ENCODE measurements at places on chromosomes 3 and 15. TPM values are rescaled to one million over a fixed set of nuclear protein-coding genes. Genes with fewer than 3 reads are reported as not detected.

- DNase-seq = no peak
Measured at GRCh38 chr3:111087924-111088469, 16.4 kb downstream of the NECTIN3 start.

OGG1 gene
- total RNA-seq = 37.0 TPM

CCDC50 gene
- 34.1 TPM for total RNA-seq

ALDH1A3 gene
- total RNA-seq = not detected

ALS2CL gene
- 0.99 TPM for total RNA-seq

GRCh38 chr3:110301781-110302180, 769.8 kb upstream of the NECTIN3 start:
- DNase-seq = no peak

MESP2 gene
- total RNA-seq = not detected

DNA sequence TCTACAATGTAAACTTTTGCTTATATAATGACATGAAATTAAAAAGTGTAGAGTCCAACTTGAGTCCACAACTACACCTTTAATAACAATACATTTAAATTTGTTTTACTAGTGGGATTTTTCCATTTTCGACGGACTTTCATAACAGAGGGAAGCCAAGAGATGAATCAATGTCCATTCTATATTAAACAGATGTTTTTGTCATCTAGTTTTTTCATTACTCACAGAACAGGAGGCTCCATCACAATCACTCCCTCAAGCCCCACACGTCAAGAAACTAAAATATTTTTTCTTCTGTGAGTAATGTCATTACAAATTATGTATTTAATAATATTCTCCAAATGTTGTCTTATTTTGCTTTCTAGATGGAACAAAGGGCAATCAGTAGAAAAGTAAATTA, 932.9 kb downstream of the ROBO1 start:
- DNase-seq = no peak

- no peak for DNase-seq
Measured at GRCh38 chr3:20912406-20912805, 726.4 kb upstream of the SGO1 start.

DNA sequence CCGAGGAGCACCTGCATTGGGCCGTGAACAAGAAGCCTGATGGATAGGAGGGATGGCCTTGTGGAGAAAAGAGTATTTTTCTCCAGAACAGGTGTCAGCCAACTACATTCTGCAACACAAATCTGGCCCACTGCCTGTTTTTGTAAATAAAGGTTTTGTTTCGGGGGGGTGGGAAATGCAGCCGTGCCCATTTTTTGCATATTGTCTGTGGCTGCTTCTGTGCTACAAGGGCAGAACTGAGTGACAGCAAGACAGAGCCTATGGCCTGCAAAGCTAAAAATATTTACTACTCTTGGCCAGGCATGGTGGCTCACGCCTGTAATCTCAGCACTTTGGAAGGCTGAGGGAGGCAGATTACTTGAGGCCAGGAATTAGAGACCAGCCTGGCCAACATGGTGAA, 95.9 kb upstream of the AKAP13 start:
- no peak for DNase-seq

GRCh38 chr15:98668566-98669308, 20.4 kb downstream of the IGF1R start:
- DNase-seq = peak; percentile 84

DNA sequence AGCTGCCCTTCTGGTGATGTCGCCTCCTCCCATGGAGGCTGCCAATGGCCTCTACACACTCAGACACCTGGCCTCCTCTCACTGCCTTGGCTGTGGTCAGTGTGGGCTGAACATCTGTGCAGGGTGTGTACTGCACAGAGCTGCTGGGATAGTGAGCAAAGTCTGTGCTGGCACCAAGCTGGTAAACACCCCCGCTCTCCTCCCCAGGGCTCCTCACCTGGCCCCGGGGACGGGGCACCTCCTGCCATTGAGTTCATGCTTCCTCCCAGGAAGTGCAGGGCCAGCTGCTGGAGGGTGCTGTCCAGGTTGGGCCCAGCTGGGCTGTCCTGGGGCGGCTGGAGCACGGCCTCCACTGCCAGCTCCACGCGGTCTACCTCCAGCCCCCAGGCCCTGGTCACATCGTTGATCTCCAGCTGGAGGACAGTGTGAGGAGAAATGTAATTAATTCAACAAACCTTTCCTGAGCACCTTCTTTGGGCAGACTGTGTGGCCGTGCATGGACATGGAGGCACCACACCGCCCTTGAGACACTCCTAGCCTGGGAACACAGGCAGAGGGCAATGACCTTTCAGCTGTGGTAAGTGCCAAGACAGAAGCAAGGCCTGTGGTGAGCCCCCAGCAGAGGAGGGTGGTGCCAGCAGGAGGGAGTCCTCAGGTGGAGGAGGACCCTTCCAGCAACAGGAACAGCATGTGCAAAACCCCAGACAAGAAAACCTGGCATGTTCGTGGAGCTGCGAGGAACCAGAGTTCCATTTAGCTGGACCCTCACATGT, 6.8 kb downstream of the STOML1 start:
- no peak for DNase-seq

GRCh38 chr3:9855594-9855993, 11.8 kb upstream of the RPUSD3 start:
- no peak for DNase-seq

DNA sequence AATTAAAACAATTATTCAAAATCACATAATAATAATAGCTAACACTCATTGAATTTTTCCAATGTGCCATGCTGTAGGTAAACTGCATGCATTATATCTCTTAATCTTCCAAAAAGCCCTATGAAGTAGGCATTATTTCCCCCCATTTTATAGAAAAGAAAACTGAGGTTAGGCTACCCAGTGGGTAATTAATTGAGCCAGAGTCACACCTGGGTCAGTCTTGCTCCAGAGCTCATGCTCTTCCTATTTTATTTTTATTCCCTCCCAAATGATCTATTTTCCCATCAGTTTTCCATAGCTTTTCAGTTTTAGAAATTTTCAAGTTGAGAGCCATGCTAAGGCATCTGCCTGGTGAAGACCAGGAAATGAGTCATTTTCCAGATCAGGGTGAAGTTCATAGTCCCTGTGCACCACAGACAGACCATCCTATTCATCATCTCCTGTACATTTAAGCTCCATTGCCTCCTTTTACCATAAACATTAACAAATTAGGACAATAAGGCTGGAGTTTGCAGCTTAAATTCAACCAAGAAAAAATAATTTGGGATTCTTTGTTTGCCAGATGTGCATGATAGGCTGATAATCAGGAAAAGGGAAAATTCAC, 417.3 kb downstream of the OTOL1 start:
- DNase-seq = no peak

- DNase-seq = no peak
Measured at GRCh38 chr15:42705336-42705735, 31.6 kb downstream of the CDAN1 start.

TRIM71 gene
- 0.05 TPM for total RNA-seq

- no peak for DNase-seq
Measured at GRCh38 chr3:148084931-148085330, 612.8 kb upstream of the AGTR1 start.

PRKCD gene
- 28.1 TPM for total RNA-seq

SPTSSB gene
- total RNA-seq = not detected

GRCh38 chr3:59551834-59552233, 502.0 kb upstream of the CFAP20DC start:
- DNase-seq = no peak

DNA sequence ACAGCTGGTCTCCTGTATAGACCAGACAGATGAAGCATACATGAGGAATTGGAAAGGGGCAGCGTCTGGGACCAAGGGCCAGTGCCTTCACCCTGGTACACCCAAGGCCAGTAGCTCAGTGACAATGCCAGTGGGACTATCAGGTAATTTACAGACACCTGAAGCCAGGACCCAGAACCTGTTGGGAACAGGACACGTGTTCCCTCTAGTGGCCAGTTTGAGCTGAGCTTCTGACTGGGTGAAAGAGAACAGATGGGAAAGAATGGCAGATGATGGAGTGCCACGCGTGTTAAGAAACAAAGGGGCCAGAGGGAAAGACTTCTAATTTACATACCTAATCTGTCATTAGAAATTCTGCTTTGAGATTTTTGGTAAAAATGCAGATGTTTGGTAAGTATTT, 5.1 kb upstream of the SLC25A38 start:
- DNase-seq = peak; percentile 91

- no peak for DNase-seq
Measured at GRCh38 chr15:75182187-75183131, 19.2 kb upstream of the C15orf39 start.

GRCh38 chr15:25838191-25838870, 24.8 kb downstream of the ATP10A start:
- DNase-seq = no peak

PLA2G4D gene
- total RNA-seq = not detected

DNA sequence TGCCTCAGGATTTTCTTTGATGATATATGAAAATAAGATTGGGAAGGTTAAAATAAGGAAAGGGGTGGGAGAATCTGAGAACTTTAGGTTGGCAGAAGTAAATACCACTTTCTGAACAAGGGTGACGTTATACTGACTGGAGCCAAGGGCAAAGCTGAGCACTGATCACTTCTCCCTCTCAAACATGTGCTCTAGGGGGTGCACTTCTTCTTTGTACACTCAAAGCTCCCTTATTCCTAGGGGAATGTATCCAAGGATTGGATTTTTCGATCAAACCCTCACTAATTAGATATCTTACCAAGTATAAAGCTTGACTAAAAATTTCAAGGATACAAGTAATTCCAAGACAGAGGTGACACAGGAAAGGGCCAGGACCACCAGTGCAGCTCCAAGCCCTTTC, 243.9 kb upstream of the UMPS start:
- no peak for DNase-seq

- DNase-seq = no peak
Measured at GRCh38 chr3:86047161-86047560, 943.8 kb downstream of the VGLL3 start.

TUSC7 gene
- total RNA-seq = not detected

- no peak for DNase-seq
Measured at GRCh38 chr3:117735481-117736101, 1026.0 kb downstream of the TUSC7 start.

SSR3 gene
- total RNA-seq = 151 TPM

- no peak for DNase-seq
Measured at GRCh38 chr3:42288385-42288784, 22.4 kb upstream of the CCK start.

GHSR gene
- not detected for total RNA-seq

- no peak for DNase-seq
Measured at GRCh38 chr15:68368731-68369435, 63.1 kb downstream of the ITGA11 start.

KY gene
- total RNA-seq = not detected

DNA sequence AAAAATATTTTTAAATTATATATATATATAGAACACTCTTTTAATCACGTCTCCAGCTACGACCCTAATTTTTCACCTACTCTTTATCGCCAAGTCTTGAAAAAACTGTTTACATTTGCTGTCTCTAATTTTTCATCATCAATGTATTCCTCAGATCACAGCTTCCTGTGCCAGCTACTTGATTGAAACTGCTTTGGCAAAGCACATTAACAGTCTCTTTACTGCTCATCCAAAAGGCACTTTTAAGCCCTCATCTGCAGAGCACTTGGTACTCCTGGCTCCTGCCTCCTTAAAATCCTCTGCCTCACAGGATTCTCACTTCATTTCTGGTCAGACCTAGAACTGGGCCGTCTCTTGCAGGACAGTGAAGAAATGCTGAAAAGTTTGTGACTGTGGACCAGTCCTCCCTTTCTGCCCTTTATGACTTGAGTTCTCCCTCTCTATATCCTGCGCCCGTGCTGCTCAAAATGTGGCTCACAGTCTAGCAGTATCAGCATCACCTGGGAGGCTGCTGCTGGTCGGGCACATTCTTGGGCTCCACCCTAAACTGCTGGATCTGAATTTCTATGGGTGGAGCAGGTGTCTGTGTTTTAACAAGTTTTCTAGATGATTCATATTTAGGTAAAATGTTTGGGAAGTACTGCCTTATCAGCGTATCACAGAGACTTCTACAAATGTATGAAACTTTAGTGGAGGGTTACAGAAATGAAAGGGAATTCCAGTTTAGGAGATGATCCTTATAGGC, 196.8 kb downstream of the ADAMTSL3 start:
- no peak for DNase-seq

DNA sequence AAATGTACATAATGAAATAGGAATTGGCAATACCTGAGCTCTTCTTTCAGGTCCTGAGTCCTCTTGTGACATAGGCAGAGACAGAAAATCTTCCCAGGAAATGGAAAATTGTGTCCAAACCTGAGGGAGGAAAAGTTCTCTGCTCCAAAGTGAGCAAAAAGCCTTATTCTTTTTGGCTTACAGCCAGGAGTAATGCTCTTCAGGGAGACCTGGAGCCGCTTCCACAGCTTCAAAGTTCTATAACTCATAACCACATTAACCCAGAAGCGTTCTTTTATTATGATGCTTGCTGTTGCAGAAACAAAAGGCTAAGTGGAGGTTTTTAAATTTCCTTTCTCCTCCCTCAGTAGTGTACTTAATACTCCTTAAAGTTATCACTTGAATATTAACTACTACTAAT, 633 bp downstream of the IGSF10 start:
- DNase-seq = no peak

LYSMD4 gene
- 6.4 TPM for total RNA-seq

- DNase-seq = peak; percentile 99
Measured at GRCh38 chr15:42575188-42576039, at the start of gene STARD9. Gene STARD9 (plus strand): TSS chr15:42575606. CDS start chr15:42575716, 110 bp downstream.

TNIK gene
- 27.4 TPM for total RNA-seq

SV2B gene
- total RNA-seq = 0.05 TPM

DNA sequence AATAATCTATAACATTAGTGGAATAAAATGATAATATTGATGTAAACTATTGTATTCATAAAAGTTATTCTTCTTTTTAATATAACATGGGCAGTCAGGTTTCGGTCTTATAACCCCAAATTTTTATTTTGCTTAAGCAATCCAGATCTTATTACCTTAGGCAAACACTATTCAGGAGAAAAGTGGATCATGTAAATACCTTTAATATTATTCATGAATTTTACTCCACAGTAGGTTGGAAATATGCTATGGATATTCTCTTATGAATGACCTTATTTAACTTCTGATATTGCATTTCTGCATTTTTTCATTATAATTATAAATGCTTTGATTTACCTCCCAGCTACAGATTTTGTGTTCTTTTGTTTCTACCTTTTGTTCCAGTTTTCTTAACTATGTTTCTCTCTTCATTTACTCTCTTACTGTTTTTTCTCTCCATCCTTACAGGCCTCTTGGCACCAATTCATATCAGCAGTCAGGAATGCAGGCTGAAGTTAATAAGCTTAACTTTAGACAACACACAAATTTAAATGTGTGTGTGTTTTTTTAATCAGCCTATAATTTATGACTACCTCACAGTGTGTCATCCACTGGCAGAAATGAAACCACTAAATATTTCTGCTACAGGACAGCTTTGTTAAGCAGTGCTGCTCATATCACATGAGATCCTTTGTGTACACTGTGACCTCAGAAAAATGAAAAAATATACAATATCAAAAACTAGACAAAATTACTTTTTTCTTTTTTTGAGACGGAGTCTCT, 111.0 kb downstream of the NSUN3 start:
- DNase-seq = no peak

GRCh38 chr15:63308491-63308890, 31.1 kb downstream of the APH1B start:
- no peak for DNase-seq

- no peak for DNase-seq
Measured at GRCh38 chr3:63228087-63228486, 50.0 kb upstream of the SYNPR start.

Measured in activated CD4-positive, alpha-beta T cell treated with anti-CD3 and anti-CD28 coated beads, Interleukin-2, amount 10 ng/mL, durations not matched to agents 24 days and 14 days (primary cell).